ENCODE measurements at places on chromosomes 1 and 21.
A peak's percentile ranks its signal among the peaks of the same experiment; 100 is the strongest.

GRCh38 chr1:95561346-95561745 lies 327.3 kb downstream of the RWDD3 start:
- no peak for DNase-seq

DNA sequence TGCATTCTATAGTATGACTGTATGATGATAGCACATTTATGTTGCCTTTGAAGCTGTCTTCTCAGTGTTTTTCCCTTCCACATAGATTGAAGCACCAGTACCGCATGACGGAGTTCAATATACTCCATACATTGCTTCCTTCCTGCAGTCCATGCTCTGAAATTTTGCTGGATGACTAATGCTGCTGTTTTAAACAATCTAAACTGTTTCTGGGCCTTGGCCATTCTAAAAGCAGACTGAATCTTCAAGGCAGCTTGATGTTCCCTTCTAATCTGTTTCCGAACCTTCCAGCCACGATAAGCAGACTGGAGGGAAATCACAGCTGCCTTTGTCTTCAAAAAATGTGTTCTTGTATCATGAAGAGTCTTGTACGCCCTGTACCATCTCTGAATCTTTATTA lies 36.2 kb upstream of the F13B start:
- no peak for DNase-seq

GRCh38 chr1:112982853-112983536 lies 27.0 kb upstream of the SLC16A1 start:
- no peak for DNase-seq

DNA sequence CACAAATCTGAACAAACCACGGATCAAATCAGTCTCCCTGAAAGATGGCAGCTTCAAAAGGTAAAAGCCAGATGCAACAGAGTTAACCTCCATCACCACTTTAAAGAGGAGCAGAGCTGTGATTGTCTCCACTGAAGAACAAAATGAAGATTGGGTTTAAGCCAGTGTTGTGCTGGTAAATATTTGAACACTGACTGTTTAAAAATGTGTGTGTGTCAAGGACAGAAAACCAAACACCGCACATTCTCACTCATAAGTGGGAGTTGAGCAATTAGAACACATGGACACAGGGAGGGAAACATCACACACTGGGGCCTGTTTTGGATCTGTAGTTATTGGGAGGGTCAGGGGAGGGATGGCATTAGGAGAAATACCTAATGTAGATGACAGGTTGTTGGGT lies 83.9 kb downstream of the ST6GALNAC5 start:
- DNase-seq, result no peak

GRCh38 chr1:74193908-74194307 lies 4.1 kb downstream of the LRRIQ3 start:
- no peak for DNase-seq

GRCh38 chr1:41695118-41695745 lies 210.7 kb upstream of the EDN2 start:
- no peak for DNase-seq

- DNase-seq, result no peak
Observed at GRCh38 chr1:199182186-199182843, 543.5 kb downstream of the PTPRC start.

- DNase-seq, result no peak
Observed at GRCh38 chr1:22325531-22326371, 125.9 kb upstream of the ZBTB40 start.

GRCh38 chr1:71719330-71719729 lies 563.0 kb downstream of the NEGR1 start:
- no peak for DNase-seq

DNA sequence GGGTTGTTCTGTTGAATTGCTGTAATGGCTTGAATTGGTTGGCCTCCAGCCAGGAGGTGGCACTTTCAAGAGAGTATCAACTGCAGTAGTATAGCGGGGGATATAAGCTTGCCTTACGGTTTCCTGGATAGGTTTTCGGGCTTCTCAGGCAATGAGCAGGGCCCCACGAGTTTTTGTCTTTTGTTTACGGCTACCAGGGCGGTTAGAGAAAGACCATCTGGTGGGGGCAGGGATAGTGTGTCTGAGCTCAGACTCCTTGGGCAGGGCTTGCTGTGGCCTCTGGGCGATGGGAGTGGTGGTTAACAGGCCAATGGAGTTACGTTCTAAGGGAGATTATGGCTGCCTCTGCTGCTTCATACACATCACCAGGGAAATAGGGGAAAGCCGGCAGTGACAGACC lies 62.8 kb downstream of the DTL start:
- DNase-seq, result no peak

GRCh38 chr1:152770411-152770810 lies 4.5 kb upstream of the LCE1F start:
- DNase-seq, result no peak

DNA sequence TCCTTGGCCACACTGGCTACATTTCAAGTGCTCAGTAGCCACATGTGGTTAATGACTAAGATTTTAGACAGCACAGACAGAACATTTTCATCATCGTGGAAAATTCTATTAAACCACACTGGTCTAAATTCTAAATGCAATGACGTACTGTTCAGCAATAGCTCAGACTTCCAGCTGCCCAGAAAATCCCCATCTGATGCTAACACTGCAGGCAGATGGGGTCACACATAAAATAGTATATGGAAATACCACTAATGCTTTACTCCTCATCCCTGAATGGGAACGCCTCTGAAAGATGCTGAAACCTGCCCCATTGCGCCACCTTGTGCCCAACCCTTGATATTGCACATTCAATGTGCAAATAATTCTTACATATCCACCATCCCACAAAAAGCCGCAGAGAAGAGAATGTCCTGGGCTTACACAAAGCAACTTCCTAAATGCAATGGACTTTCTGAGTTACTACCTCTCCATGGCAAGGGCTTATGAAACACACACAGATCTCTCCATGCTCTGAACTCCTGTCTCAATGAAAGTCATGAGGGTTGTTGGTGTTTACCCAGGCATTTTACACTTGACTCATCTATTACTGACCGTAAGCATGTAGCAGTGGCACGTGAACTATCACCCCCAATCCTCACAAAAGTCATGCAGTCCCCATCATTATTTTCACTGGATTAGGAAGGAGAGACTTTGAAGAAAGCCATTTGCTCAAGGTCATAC lies 20.3 kb upstream of the SLC5A9 start:
- DNase-seq, result peak; percentile 48

DNA sequence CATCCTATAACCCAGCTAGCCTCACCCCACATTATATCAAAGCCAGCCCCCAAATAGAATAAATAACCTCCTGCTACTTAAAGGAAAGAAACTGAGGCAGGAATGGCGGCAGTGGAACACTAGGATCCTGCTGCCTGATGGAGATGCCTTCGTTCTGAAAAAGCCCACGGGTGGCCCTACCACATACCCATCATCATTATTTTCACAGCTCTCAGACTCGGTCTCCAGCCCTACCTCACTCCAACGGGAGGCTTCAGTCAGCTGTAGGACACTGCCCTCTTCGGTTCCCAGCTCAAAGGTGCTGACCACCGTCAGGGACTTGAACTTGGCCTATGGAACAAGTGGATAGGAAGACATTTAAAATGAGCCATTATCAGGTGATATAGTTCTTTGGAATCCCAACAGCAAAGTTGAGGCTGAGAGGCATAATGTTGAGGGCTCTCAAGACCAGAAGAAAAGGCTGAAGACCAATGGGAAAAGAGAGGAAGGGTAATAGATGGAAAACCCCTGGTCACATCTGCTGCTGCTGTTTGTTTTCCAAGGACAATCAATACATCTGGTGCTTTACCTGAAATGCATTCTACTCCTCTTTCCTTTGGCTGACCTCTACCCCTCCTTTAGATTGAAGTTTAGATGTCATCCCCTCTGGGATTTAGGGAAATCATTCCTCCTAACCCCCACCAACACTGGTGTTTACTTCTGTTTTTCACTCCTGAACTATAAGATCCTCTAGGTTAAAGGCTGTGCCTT lies 7.8 kb upstream of the ANKRD35 start:
- DNase-seq, result no peak

GRCh38 chr1:160204526-160205241 lies 500 bp upstream of the PEA15 start:
- DNase-seq, result no peak

DNA sequence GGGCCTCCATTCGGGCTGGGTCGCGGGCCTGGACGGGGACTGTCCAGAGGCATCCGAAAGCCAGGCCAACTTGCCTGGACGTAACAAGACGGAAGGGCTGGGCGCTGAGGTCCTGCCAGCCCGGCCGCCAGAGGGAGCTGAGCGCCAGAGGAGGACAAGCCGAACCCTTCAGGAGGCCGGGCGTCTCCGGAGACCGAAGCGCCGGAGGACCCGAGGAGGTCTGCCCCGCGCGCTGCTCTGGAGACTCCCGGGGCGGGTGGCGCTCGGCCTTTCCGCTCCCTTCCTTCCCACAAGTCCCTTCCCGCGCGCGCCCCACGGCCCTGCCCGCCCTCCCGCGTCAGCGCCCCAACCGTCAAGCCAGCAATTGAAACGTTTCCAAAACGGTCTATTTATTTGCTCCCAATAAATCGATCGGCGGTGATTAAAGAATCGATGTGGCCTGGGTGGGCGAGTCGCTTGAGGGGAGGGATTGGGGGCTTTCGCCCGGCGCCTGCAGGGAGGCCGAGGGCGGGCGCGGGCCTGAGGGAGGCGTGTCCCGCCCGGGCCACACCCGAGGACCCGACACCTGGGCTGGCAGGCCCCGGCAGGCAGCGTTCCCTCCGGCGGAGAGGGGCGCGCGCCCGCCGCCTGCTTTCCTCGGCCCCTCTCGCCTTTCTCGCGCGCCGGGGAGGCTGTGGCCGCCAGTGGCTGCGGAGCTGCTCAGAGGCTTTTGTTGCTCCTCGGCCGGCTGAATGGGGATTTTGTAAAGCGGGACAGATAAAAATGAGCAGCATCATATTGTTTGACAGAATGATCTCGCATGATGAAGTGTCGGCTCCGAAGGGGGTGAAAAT lies 5.2 kb upstream of the FOXD3 start:
- DNase-seq, result no peak

DNA sequence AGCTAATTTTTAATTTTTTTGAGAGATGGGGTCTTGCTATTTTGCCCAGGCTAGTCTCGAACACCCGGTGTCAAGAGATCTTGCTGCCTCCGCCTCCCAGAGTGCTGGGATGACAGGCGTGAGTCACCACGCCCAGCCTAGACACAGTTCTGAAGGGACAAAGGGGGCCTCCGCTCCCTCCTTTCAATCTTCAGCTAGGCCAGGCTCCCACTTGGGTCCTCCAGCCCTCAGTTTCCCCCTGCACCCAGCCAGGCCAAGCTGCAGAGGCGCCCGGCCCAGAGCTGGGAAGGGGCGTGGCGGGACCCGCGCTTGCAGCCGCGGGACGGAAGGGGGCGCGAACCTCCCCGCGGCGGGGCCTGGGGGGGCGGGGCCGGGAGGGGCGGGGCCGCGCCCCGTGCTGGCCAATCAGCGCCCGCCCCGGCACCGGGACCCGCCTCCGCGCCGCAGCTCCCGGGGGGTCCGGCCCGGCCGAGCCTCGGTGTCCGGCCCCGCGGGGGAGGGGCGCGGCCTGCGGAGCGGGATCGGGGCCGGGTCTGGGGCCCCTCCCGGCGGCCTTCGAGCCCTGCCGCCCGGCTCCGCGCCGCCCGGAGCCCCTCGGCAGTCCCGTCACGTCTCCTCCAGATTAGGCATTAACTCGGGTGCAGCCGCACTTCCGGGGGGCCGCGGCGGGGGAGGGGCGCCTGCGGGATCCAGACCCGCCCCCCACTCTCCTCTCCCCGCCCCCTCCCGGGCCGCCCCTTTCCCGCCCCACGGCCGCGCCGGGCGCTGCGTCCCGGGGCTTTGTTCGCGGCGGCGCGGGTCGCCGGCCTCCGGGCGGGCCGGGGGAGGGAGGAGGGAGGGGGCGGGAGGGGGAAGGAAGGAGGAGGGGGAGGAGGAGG lies 559 bp upstream of the AGRN start:
- peak; percentile 54 for DNase-seq

DNA sequence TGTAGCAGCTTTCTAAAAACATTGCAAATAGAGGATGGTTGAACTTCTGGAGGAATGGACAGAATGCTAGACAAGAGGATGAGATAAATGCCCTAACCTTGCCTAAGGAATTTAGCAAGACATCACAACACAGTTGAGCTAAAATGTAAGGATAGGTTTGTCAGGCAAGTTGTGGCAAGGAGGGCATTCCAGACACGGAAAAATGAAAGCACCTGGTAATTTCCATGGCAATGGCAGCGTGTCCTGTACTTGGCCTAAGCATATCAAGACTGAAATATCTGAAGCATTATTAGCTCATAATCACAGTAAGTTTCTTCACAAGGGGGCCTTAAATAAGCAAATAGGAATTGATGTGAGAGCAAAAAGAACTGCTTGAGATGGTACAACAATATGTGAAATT lies 105.1 kb upstream of the USP25 start:
- no peak for DNase-seq

DNA sequence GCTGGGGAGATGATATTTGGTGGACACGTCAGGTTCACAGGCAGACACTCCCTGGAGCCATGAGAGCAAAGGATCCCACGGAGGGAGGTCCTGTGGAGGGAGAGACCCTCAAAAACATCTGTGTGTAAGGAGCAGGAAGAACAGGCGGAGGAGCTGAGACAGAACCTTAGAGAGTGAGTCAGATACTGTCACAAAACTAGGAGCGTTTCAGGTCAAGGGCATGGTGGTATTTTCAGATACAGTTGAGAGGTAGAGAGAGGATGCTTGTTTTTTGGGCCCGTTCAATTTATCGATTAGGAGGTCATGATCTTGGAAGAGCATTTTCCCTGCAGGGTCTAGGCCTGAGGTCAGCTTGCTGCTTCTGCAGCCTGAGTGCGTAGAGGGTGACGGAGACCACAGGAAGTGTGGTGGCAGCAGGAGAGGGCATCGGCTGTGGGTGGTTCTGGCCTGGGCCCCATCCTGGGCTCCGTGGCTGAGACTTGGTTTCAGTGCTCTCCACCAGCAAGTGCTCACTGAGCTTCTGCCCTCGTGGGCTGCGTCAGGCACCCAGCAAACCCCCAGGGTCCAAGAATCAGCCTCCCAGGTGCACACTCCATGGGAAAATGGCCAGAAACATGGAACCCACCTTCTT lies 39.9 kb downstream of the SPSB1 start:
- no peak for DNase-seq

DNA sequence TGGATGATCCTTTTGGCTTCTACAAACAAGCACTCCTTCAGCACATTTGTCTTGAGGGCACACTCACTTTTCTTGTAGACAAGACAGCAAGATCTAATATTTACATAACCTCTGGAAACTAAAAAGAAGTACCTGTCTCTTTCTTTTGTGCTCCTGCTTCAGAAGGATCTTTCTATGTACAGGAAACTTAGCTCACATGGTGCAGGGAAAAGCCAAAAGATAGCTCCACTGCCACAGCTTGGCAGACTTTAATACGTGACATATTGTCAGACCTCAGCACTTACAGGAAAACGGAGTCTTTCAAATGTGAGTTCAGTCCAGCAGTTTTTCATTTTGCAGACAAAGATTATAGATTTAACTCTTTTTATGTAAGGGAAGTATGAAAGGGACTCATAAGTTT lies 225.5 kb upstream of the SAMSN1 start:
- no peak for DNase-seq

GRCh38 chr1:204623894-204624361 lies 61.6 kb downstream of the LRRN2 start:
- DNase-seq, result no peak
